GM23338 (cell line): ENCODE measurements at places on chromosomes 7 and 10.

DNA sequence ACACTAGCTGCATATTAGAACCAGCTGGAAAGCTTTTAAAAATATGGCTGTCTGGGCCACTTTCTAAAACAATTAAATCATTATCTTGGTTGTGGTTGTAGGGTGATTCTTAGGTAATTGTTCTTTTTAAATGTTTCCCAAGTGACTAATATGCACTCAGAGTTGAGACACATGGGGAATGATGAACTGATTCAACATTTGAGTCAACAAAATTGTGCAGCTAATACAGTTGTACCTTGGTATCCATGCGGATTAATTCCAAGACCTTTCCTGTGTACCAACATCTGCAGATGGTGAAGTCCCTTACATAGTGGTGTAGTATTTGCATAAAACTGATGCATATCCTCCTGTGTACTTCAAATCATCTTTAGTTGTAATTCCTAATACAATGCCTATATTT, 242.2 kb downstream of the ATRNL1 start:
- no peak for DNase-seq

GRCh38 chr7:43372676-43373355, 210.1 kb upstream of the STK17A start:
- DNase-seq: peak; percentile 13

GRCh38 chr7:100540073-100540723, 1.2 kb downstream of the AGFG2 start:
- no peak for DNase-seq

DNA sequence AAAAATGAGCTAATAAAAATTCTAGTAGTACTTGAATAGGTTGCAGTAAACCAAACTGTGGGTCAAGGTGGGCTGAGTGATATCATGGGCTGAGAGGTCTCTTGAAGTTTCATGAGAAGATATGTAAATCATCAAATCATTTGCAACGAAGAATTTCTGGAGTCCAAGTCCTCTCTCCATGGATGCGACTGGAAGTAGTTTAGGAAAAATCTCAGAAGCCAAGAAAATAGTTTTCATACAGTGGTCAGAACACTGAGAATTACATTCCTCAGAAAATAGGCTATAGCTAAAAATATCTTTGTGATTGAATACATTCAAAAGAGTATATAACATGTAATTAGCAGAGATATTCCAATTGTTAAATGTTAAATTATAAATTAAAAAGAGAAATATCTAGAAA, 3.6 kb upstream of the IFIT1 start:
- DNase-seq: no peak

- no peak for DNase-seq
Measured at GRCh38 chr10:103469201-103469600, 9.8 kb downstream of the CALHM3 start.

GRCh38 chr7:87359366-87359765, 13.9 kb downstream of the CROT start:
- DNase-seq: no peak

DNA sequence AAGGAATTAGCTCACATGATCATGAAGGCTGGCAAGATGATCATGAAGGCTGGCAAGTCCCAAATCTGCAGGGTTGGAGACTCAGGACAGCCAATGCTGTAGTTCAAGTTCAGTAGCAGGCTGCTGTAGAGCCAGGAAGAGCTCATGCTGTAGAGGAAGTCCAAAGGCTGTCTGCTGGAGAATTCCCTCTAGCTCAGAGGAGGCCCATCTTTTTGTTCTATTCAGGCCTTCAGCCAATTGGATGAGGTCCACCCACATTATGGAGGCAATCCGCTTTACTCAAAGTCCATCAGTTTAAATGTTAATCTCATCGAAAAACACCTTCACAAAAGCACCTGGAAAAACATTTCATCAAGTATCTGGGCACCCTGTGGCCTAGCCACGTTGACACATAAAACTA, 24.8 kb upstream of the FAM171A1 start:
- no peak for DNase-seq

DNA sequence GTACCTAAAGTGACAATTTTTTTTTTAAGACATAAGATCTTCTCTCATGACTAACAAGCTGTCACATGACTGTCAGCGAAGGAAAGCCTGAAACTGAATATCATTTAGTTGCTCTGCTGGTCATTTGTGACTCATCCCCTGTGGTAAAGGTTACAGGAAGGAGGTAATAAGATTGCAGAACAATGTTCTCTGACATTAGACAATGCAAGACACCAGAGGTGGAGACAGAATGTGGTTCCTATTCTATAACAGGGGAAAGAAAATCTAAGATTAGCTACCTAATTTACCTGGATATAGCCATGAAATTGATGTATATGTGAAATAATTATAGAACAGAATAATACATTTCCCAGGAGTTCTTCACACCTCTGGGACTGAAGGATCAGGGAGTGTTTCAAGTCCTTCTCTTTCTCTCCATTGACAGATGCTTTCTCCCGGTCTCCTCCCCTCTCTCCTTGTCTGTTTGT, 47.7 kb downstream of the LRGUK start:
- no peak for DNase-seq
